Motor neuron (in vitro differentiated cells): ENCODE measurements at places on chromosomes 3 and 15. TPM values are rescaled to one million over a fixed set of nuclear protein-coding genes. Genes with fewer than 3 reads are reported as not detected.

CPLX3 gene
- 0.66 TPM in 1 of 2 replicates, not detected in the other for total RNA-seq

ARIH2 gene
- 73.2 and 79.7 TPM in 2 replicates for total RNA-seq

AADACL2 gene
- total RNA-seq = 0.10 TPM in 1 of 2 replicates, not detected in the other

CIDEC gene
- not detected in 2 replicates for total RNA-seq

RTP4 gene
- total RNA-seq = 8.8 and 9.6 TPM in 2 replicates

CCR8 gene
- total RNA-seq = not detected in 2 replicates

GP9 gene
- not detected in 2 replicates for total RNA-seq
